ENCODE measurements at places on chromosomes 5 and 9.
A peak's percentile ranks its signal among the peaks of the same experiment; 100 is the strongest.

DNA sequence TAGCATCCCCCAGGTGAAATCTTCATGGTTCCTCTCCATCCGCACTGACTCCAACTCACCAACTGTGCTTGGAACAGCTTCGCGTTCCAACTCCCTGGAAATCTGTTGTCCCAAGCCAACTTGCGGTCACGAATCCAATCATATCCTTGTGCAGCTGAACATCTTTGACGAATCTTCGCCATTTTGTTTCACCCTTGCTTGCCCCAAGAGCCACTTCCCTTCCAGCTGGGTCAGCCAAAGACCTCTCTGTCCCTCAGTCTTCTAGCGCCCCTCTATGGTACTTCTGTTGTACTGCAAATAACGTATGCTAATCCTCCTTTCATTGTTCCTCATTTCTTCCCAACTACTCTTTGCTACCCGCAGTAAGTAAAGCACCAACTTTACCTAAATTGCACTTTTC lies 61.0 kb upstream of the TARS1 start:
- DNase-seq, result no peak

- no peak for DNase-seq
Observed at GRCh38 chr5:140309706-140310249, 6.9 kb upstream of the PFDN1 start.

DNA sequence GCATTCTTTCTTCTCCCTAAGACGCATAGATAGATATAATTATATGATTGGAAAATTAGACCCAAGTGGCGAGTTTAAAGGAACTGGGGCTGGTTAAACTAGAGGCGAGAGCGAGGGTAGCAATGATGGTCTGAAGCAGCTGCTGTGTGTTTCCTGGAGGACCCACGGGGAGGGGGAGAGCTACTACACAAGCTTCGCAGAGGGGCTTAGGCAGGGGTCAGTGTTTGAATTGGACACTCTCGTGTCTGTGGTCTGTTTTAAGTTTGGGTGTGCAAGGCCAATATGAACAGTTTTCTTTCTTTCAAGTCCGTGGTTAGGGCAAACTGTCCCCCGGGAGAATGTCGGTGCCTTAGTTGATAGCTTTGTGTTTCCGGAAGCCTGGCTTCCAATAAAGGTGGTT lies 43.1 kb downstream of the PDZD2 start:
- no peak for DNase-seq

GRCh38 chr5:146778795-146779194 lies 99.8 kb downstream of the PPP2R2B start:
- no peak for DNase-seq

DNA sequence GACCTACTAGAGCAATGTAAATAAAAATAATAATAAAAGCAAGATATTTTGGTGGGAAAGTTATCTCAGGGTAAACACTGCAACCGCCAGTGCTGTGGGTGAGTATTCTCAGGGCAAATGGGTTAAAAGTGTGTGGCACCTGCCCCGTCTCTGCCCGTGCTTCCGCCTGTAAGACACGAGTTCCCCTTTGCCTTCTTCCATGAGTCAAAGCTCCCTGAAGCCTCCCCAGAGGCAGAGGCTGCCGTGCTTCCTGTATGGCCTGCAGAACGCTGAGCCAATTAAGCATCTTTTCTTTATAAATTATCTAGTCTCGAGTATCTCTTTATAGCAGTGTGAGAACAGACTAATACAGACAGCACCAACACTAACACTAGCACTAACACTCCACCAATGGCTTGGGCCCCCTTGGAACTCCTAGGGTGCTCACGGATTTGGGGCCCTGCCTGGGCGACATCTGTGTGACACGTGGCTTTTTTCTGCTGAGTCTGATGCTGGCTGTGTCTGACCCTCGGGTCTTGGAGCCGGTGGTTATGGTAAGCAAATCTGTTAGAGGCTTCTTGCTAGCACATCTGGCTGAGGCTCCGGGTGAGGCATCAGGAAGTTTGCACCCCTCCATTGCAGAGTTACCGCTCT lies 10.6 kb downstream of the PLEKHG4B start:
- no peak for DNase-seq

DNA sequence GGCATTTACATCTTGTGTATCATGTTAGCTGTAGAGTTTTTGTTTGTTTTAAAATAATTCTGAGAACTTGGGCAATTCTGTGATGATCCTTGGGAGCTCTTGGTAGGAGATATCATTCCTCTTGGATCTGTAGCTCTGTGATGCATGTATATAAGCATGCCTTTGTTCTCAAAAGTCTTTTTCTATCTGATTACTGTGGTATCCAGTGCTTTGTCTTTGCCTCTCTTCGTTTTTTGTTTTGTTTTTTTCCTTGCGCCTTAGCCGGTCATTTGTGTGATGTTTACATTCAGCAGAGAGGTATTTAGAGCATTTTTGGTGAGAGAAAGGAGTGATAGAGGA lies 110.0 kb downstream of the PAM start:
- no peak for DNase-seq

- DNase-seq, result no peak
Observed at GRCh38 chr5:2136728-2137333, 254.1 kb upstream of the IRX4 start.

DNA sequence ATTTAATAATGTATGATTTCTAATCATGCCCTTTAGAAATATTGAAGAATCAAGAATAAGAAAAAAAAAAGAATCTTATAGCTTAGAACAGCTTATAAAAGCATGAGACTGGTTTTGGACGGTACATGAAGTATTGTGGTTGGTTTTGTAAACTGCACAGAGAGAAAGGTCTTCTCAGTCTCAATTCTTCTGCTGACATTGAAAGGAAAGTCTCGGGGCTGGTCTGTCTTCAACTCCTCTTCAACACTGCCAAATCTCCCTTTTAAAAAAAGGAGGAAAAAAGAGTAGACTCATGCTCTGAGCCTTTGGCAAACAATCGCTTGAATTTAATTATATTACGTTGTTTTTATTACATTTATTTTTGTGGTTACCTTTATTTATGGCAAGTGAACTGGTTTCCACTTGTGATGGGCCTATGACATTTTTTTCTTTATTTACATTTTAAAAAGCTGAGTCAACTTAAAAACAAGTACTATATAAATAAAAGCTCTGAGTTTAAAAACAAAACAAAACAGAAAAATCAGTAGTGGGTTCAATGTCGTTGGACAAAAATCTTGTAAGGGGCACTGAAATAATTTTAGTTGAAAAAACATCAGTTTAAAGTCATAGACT lies 32.8 kb upstream of the EBF1 start:
- DNase-seq, result no peak

DNA sequence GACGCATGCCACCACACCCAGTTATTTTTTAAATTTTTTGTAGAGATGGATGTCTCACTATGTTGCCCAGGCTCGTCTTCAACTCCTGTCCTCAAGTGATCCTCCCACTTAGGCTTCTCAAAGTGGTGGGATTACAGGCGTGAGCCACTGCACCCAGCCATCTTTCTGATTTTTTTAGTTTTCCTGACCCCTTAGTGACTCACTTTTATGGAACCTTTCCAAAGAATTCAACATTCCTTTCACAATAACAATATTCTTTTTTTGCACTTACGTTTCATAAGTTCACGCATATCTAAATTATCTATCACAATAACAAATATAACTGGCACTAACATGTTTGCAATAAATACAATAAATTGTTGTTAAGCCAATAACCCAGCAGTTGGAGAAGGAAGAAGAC lies 8.5 kb downstream of the ELOVL7 start:
- DNase-seq, result no peak

- DNase-seq, result no peak
Observed at GRCh38 chr5:38775218-38775840, 70.5 kb upstream of the OSMR start.

- DNase-seq, result no peak
Observed at GRCh38 chr9:136529516-136530460, 16.1 kb downstream of the NOTCH1 start.

DNA sequence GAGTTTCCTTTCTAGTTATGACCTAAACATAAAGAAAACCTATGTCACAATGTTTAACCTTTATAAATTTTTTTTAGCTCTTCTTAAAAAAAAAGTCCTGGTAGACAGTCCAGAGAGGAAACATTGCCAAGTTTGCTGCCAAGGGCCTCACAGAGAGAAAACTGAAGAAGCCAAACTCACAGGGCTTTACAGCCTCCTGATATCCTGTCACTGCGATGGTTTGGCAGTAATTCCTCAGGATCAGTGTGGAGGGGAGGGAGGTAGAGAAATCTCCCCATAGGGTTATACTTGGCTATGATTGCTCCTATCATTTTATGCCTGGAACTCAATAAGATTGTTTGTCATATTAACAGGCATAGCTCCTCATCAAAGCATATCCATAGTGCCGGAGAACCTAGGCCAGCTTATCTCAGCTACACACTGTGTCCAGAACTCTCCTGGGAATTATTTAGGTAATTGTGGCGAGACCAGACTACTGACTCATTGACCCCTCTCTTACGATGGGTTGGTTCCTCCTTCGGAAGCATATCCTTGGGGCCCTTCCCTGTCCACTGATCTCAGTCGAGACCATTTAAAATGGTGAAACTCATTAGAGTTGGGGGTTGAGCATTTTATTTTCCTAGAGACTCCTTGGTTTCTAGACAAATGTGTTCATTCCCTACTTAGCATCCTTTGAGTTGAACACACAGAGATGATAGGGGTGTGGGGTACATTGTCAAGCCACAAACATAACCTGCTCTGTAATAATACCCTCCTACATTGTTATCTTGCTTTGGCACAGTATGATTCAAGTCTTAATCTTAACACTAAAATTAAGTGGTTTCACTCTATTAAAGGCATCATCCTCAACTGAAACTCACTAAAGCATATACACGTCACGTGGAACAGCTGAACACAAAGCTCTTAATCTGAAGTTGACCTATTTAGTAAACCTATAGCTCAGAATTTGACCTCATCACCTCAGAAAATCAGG lies 53.4 kb upstream of the TMC1 start:
- DNase-seq, result no peak

DNA sequence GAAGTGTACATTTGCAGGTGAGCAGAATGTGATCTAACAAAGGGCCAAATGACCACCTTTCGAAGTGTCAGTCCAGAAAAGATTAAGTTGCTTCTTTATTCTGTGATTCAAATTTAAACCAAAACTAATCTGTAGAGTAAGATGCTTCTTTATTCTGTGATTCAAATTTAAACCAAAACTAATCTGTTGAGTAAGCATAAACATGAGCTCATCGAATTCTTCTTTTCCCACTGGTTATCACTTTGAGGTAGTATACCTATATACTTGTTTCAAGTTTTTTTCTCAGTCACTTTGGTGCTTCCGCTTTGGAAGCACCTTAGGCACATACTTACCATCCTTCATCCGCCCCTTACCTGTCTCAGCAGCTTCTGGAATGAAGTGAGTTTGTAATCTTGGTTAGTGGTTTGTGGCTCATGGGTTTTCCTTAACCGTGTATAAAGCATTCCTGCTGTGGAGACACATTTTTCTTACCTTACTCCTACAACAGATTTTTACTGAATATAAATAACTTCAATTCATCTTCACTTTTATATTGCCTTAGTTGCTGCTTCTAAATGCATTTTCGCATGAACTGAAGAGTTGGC lies 40.7 kb upstream of the CTXN3 start:
- no peak for DNase-seq

- DNase-seq, result no peak
Observed at GRCh38 chr5:124176692-124177091, 569.7 kb downstream of the ZNF608 start.

DNA sequence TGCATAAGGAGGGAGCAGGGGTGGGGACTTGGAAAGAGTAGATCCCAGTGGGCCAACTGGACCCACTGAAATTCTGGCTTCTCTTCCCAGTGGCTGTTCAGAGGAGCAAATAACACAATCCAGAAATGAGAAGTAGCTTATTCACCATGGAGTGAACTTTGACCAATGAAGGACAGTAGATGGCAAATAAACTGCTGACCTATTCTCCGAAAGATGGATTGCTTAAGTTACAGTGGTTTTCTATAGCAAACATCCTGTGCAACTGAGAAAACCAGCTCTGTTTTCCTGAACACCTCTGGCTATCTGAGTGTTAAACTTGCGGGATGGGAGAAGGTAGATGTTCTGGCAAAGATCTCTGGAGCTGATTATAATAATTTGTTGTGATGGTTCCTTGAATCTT lies 325.1 kb downstream of the SPATA31D1 start:
- no peak for DNase-seq

DNA sequence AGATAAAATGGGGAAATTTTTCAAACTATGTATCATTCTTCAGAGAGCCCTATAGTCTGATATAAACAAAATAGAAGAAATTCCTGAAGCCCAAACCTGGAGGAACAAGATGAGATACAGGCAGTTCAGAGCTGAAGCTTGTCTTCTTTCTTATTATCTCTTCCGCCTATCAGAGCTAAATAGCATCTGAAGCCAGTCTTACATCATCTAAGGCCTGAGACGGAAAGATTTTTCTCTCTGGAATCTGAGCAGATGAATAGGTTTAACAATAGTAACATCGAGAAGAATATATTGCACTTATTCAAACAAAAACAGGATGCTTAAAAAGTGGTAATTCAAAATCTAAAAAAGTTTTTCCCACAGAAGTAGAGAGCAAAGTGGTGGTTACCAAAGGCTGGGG lies 59.8 kb downstream of the LPAR1 start:
- DNase-seq, result no peak

- DNase-seq, result no peak
Observed at GRCh38 chr9:14062586-14063221, 251.2 kb downstream of the NFIB start.

- peak; percentile 7 for DNase-seq
Observed at GRCh38 chr9:19028835-19029451, 4.1 kb downstream of the SAXO1 start.

DNA sequence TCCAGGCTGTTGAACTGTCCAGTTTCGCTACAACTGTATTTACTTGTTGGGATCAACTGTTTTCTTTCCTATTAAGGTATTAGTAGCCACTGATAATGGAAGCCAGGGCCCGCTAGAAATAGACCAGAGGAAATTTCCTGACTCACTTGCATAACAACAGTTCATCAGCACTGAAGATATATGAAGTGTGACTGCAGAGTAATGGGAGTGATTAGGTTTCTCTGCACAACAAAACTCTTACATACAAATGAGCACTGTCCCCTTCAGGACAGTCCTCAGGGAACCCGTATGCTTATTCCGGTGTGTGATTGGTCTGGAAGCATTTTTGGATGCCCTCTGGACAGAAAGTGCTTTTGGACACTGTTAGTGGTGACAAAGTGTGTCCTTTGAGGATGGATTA lies 55.3 kb downstream of the LIX1 start:
- no peak for DNase-seq

DNA sequence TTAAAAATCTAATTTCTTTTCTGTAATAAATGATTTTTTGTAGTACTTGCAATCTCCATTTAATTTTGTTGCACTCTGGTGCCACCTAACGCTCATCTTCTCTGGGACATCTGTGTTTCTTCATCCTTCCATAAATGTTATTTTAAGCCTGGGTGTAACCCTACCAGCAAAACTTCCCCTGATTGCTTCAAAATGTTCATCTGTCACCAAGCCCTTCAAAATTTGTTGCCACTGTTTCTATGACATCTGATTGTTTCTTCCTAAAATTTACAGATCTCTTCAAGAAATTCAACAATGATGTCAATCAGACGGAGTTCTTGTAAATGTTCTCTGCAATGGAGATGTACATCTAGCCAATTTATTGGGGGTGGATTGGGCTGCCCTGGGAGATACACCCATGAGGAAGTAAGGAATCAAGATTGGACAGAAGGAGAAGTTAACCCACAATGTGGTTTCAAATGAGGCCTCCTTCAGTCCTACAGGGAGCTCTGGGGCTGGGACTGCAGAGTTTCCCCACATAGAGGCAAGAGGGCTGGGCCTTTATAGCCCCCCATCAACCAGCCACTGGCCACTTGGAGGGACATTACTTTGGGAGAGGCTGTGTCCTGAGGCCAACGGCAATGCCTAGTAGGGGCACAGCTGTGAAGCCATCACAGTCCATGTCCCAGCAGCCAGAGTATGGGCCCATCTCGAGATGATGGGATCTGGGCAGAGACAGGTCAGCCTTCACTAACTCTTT lies 23.3 kb downstream of the MCTP1 start:
- no peak for DNase-seq

Measured in NCI-H187 (cell line).